NCI-H1092 (cell line): ENCODE measurements at places on chromosomes 12 and 14.

GRCh38 chr12:81727391-81727790 is 31.8 kb downstream of the PPFIA2 start:
- DNase-seq: no peak

GRCh38 chr14:105307052-105307727 is 6.4 kb upstream of the BRF1 start:
- no peak for DNase-seq

DNA sequence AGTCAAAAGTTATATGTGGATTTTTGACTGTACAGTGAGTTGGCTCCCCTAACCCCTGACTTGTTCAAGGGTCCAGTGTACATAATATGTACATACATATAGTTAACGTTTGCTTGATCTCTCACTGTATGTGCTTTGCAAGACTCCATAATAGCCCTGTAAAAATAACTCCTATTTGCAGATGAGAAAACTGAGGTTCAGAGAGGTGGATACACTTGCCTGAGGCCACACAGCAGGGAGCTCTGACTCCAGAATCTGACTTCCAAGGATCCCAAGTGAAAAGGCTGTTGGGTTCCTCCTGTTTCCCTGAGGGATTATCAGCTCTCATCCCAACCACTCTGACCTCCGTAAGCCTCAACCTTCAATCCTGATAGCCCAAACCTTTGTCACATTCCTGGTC is 41.7 kb downstream of the CMKLR1 start:
- DNase-seq: no peak

DNA sequence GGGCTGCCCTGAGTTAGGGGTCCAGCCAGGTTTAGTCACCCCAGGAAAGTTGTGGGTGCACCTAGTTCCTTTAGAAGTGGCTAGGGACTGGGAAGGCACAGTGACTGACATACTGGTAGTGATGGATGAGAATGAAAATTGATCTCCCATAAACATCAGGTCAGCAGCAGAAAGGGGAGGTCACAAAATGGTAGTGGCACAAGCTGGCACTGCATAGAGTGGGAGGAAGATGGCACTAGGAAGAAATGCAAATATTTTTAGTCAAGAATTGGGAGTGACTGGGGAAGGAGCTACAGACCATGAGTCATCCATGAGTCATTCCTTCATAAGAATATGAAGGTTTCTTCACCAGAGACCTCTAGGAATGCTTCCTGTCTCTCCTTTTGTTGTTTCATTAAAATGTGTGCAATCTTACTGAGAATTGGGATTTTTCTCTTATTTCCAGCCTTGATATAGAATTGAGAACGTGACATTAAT is 198.3 kb upstream of the AMIGO2 start:
- DNase-seq: no peak

- no peak for DNase-seq
Observed at GRCh38 chr12:109818905-109819500, 14.2 kb downstream of the TRPV4 start.

DNA sequence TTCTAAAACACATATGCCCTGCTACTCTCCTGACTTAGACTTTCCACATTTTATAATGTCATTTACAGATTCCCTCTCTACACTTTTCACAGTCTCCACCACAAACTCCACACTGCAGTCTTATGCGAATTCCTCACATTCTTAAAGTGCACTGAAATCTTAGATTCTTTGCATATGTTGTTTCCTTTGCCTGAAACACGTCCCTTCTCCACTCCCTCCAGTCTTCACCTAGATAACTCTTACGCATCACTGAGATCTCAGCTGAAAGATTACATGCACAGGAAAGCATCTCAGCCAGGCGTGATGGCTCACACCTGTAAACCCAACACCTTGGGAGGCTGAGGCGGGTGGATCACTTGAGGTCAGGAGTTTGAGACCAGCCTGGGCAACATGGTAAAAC is 3.8 kb upstream of the ARHGAP9 start:
- no peak for DNase-seq

GRCh38 chr14:89504091-89504490 is 87.1 kb upstream of the FOXN3 start:
- no peak for DNase-seq

GRCh38 chr12:132322206-132323132 is 6.9 kb downstream of the GALNT9 start:
- DNase-seq: no peak

DNA sequence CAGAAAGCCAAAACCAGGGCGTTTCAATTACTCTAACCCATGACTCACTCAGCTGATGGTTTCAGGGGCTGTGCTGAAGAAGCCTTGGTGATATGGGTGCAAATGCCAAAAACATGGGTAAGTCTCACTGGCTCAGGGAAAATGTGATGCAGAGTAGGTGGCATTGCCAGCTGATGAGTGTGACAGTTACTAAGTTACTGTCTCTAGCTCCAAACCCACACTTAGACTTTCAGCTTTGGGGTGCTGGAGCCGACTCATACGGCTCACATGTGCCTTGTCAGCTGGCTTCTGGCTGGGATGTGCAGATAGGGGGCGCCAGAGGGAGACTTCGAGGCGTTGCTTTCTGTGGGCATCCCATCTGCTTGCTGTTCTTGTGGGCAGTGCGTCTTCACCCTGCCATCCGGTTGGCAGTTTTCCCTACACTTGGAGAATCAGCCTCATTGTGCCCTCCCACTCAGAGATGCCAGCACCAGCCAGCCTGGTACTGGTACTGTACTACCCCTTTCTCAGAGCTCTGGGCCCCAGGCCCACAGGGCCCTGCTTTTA is 11.1 kb upstream of the KRT7 start:
- no peak for DNase-seq

- DNase-seq: no peak
Observed at GRCh38 chr12:24948420-24948756, 513 bp downstream of the BCAT1 start.

DNA sequence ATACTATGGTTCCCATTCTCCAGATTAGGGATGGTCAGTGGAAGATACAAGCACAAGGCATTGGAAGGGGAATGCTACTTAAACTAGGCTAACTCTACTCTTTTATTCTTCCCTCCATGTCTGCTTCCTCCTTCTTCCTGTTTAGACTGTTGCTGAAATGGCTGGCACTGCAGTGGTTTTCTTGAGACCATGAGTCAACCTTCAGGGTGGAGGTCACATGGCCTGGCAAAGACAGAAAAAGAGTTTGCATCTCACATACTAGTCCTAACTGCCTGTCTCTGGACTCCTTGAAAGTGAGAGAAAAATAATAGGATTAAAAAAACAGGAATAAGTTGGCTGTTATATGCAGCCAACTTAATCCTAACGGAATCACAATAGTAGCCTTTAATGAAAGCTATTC is 37.0 kb downstream of the ALDH1L2 start:
- DNase-seq: no peak

DNA sequence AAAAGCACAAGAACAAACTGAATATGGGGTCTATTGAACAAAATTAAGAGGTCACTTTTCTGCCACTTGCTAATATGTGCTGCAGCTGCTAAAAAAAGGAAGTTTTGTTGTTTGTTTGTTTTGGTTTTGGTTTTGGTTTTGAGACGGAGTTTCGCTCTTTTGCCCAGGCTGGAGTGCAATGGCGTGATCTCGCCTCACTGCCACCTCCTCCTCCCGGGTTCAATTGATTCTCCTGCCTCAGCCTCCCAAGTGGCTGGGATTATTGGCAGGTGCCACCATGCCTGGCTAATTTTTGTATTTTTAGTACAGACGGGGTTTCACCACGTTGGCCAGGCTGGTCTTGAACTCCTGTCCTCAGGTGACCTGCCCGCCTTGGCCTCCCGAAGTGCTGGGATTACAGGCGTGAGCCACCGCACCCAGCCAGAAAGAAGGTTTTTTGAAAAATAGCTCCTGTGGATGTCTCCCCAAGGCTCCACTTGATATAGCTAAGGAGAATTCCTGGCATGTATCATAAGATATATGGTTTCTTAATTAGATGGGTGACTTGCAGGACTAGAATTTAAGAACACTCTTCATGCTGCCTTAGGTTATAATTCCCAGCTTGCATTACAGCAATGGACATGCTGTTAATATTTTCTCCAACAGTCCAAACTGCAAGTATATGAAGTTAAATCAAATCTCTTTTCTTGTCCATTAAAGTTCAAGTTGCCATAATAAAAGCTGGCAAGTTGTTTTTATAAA is 237.6 kb upstream of the AMIGO2 start:
- DNase-seq: no peak

DNA sequence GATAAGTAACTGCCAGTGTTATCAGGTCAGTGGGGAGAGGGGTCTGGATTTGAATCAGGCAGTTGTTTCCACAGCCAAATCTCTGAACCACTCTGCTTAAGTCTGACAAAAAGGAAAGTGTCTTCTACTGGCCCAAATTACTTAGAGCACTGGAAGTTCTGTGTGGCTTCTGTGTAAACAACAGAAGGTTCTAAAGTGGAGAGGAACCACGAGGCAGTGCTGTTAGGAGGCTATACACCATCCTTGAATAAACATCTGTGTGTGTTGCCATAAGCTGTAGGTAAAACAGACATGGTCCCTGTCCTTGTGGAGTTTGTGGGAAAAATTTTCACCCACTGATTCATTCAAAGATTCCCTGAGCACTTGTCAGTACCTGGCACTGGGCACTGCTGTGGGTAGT is 50.0 kb downstream of the GALNT4 start:
- no peak for DNase-seq

- no peak for DNase-seq
Observed at GRCh38 chr12:58051378-58051777, 110.0 kb downstream of the ATP23 start.

DNA sequence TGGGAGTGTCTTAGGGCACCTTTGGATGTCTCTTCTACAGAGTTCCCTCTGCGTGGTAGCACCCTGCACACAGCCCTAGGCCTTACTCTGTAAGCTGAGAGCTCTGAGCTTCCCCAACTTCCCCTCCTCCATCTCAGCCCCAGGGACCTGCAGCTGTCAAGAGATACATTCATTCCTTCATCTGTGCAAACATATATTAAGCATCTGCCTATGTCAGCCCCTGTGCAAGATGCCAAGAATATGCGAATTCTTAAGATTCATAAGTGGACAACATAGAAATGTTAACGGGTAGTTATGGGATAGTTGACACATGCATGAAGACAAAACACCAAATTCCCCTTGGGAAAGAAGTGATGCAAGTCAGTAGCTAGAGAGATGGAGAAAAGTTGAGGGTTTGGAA is 190.8 kb downstream of the SLC41A2 start:
- no peak for DNase-seq

DNA sequence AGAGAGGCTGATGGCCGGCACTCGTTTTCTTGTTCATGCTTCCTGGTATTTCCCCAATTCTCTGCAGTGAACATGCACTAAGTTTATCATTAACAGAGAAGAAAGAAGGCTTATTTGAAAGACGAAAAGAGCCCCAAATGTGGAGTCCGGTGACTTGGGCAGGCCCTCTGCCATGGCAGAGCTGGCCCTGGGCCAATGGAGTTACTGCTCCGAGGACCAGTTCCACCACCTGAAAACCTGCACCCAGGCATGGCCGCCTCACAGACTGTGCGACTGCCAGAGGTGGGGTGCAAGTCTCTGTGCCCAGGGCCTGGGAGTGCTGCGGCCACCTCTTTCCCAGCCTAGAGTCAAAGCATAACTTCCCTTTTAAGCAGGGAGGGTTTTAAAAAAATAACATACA is 24.9 kb downstream of the DEGS2 start:
- no peak for DNase-seq

DNA sequence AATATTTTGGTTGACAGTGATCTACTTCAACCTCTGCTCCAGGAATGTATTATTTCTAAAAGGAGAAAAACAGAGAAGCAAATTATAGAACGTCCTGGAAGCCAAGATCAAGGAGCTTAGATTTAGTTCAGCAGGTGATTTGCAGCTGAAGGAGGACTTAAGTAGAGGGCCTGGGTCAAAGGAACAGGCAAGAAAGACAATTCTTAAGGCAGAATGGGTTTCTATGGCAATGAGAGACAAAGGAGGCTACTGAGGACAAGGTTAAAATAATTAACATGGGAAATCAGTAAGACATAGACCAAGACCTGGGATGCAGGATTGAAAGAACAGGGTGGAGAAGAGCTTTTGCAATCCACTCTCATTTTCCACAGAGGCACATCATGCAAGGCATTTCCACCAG is 2.4 kb upstream of the SNW1 start:
- DNase-seq: no peak

- DNase-seq: no peak
Observed at GRCh38 chr14:30608533-30609006, 13.5 kb upstream of the SCFD1 start.

DNA sequence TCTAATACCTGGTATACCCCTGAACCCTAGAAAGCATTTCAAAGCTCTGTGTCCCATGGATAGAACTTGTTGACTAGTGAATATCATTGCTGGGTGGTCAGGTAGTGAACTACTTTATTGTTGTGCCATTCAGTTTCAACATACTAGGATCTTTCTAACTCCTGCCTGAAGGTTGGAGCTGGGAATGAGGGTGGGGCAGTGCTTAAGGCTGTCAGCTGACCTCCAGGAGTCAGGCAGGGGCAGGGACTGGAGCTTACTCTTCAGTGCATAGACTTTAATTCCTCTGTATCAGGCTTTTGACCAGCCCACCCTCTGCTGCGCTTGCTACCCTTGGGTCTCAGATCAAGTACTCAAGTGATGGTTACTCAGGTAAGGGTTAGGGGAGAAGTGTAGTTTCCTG is 102.6 kb upstream of the RFX4 start:
- no peak for DNase-seq

DNA sequence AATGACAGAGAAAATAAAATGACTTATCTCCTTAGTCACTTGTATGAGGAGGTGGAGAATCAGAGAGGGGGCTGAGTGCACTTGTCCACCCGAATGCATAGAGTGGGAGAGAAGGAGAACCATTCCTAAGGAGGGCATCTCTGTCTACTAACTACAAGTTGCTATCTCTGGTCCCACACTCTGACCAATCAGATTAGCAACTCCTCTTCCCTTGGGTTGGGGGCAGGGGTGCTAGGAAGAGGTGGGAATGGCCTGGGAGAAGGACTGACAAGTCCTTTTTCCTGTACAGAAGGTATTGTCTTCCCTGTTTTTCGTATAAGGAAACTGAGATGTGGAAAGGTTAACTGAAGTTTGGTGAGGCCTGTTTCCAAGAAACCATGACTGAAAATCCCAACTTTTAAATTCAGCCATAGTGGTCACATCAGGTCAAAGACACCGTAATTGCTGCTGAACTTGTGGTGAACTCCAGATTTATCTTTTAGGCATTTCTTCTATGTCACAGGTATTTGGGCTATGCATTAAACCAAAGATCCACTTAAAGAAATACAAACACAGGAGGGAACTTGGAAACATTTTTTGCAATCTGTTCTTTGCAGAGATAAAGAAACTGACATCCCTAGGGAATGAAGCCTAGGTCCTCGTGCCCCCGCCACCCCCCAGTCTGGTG is 207.8 kb downstream of the CRADD start:
- DNase-seq: no peak
